Activated CD4-positive, alpha-beta T cell treated with anti-CD3 and anti-CD28 coated beads, Interleukin-2, Interleukin-4, amounts not matched to agents 100 ng/mL and 50 ng/mL, durations not matched to agents 16 hours and 8 hours (primary cell): ENCODE measurements at places on chromosomes 12 and 14.

DNA sequence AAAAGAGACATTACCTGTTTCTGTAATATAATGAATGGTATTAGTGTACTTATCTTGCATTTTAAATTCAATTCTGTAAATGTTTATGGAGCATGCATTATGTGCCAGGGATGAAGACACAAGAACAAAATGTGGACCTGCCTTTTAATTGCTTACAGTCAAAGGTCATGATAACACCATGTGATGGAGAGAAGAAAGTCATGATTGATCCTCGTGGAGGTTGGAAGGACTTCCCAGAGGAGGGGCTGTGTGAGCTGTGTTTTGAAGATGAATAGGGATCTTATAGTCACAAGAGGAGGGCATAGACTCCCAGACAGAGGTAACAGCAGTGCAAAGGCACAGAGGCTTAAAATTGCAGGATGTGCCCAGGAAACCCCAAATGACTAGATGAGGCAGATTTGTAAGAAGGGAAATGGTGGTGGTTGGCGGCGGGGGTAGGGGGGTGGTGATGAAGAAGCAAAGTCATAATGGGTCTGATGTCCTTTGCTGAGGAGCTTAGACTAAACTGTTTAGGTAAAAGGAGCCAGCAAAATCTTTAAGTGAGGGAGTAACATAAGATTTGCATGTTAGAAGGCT lies 151.5 kb downstream of the PRKCH start:
- DNase-seq: peak; percentile 90

- DNase-seq: peak; percentile 16
Observed at GRCh38 chr14:55416866-55417265, 5.2 kb upstream of the ATG14 start.

DNA sequence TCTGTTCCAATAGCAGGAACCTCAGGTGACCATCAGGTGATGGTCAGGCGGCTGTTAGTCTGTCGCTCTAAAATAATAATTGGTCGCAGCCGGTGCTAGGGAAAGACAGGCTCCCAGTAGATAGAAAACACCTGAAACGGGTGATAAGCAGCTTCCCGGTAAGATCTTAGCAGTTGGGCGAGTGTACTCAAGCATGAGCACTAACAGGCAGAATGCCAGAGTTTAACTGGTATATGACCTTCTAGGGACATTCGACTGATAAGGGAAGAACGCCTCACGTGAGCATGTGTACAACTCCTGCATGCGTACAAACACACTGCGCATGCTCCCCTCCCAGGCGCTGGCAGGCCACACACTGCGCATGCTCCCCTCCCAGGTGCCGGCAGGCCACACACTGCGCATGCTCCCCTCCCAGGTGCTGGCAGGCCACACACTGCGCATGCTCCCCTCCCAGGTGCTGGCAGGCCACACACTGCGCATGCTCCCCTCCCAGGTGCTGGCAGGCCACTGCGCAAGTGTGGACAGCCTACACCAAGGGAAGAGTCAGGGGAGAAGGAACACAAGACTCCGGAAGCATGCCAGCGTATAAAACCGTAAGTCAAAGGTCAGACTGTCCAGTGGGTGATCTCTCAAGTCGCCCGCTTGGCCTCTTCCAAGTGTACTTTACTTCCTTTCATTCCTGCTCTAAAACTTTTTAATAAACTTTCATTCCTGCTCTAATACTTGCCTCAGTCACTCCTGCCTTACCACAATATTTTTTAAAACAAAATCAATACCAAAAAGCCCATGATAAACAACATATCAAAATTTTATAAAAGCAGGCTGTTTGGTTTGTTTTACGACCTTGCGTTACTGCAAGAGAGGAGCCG lies 24.5 kb downstream of the GPRC5D start:
- DNase-seq: peak; percentile 35

GRCh38 chr12:5656836-5657235 lies 224.9 kb downstream of the NTF3 start:
- DNase-seq: no peak

DNA sequence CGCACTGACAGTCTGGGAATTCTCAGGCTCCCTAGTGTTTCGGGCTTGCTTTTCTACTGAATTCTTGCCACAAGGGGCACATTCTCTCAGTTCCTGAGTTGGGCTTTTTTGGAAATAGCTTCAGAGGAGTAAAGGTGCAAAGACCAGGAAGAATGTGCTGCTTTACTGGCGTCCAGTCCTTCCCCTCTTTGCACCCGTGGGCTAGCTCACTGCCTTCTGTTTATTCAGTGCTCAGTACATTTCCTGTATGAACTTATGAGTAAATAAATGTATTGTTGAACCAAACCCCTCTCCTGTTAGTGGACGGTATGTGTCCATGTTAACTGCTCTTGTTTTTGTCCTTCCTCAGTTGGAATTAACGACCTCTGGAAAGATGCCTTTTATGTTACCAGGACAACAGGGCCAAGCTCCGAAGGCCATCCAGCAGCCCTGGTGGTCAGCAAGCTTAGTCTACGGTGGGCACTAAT lies 24.0 kb downstream of the GSG1 start:
- no peak for DNase-seq

- DNase-seq: no peak
Observed at GRCh38 chr12:9179781-9180180, 28.4 kb downstream of the PZP start.

DNA sequence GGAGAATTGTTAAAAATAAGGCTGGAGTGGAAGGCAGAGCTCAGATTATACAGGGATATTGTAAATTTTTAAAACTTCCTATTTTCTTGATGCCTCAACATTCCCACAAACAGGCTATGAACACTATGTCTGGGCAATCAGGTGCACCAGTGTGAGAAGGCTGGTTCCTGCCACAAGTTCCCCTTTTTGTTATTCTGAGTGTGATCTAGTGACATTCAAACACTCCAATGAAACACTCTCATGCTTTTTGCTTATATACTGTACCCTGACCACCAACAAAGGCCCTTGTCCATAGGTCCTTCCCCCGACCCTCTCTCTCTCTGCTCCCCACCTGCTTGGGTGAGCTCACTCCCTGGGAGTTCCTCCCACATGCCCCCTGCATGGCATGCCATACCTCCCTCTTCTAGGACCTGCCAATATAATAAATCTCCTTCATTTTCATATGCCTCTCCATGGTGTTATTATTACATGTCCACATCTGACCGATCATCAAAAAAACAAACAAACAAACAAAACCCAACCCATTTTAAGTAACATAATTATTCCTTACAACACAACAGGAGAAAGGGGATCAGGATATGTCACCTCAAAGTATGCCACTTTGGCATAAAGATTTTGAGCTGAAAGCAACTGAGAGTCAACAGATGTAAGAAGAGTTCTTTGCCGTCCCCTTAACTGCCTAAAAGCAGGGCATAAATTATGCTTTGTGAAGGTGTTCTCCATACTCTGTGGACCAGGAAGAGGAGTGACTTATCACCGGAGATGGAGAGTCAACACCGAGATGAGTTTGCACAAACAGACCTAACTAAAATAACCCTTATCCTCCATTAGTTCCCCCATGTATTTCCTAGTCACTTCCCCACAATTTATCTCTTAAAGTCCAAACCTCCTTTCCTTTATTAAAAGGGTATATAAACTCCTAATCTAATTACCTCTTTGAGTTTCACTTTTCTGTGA lies 42.5 kb upstream of the CATSPERB start:
- no peak for DNase-seq

DNA sequence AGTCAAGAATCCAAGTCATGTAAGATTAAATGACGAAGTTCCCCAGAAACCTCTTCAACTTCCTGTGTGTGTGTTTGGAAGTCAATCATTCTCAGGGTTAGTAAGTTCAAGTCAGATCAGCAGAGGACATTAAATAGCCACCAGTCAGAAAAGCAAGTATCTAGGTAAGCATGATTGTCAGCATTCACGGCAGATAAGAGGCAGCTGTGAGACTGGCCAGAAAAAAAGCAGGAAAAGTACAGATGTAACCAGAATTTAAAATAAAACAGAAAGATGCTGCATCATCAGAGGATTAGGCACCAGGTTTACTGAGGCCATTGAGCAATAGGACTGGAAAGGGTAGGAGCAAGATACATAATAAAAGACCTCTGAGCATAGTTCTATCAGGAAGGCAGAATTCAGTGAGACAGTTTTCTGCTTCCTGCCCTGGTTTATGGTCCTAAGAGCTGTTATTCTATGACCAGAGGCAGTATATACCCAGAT lies 606.9 kb downstream of the FSCB start:
- no peak for DNase-seq

- DNase-seq: peak; percentile 78
Observed at GRCh38 chr12:12379831-12380730, 23.2 kb downstream of the BORCS5 start.

GRCh38 chr14:73149753-73150152 lies 13.4 kb downstream of the PSEN1 start:
- no peak for DNase-seq

GRCh38 chr14:23613242-23614070 lies 22.7 kb upstream of the DHRS2 start:
- DNase-seq: no peak

- DNase-seq: no peak
Observed at GRCh38 chr12:97630875-97631274, 168.3 kb downstream of the RMST start.

- DNase-seq: no peak
Observed at GRCh38 chr12:93954166-93955112, 193.9 kb upstream of the PLXNC1 start.

GRCh38 chr14:58299401-58300330 lies 1.3 kb downstream of the ARID4A start:
- no peak for DNase-seq

DNA sequence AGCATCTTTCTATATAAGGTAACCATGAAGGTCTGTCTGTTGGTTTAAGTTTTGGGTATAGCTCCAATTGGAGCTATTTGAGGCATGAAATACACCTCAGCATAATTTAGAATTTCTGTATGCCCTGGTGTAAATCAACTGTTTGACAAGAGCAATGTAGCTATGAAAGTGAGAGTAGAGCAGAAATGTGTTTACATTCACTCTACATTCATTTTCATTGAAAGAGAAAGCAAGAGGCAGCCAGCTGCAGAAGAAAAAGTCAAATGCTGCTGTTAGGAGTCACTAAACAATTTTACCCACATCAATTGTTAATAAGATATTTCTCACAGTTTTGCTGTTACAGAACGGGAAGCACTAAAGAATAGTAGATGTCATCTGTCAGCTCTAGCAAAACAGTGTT lies 252.5 kb downstream of the SLC6A15 start:
- no peak for DNase-seq

DNA sequence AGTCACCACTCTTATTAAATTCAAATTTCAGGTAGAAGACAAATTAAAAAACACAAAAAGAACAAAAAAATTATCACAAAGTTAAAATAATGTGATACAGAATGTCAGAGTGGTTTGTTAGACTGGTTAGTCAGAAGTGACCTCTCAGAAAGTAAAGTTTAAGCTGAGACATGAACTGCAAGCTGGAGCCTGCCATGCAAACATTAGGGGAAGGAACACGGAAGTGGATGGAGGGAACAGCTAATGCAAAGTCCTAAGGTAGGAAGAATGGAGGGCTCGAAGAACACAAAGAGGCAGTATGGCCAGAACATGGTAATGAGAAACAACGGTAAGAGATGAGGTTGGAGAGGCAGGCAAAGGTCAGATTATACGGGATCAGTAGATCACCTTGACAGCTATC lies 41.7 kb downstream of the WDHD1 start:
- DNase-seq: no peak

DNA sequence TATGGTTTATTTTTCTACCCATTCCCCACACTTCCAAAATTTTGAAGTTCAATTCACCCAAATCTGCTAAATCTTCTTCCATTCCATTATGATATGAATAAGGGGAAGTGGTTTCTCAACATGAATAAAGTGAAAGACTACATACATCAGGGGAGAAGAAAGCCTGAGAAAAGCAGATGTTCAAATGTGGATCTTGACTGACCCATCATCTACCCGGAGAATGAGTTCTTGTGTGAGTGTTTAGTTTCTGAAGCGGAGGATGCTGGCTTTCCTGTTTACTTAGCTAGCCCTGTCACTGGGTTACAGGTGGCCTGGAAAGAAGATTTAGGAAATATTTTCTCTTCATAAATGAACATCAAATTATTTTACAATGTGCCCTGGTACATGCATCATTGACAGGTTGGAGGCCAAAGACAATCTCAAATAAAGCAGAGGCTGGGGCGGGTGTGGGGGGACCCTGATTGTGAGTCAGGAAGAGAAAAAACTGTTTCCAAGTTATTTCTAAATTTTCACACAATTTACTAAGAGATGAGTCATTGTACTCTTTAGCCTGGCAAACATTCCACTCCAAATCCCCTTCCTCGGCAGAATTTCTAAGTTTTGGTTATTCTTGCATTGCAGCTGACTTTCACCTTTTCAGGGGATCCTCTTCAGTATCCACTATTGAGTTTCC lies 135.6 kb downstream of the SLC25A21 start:
- DNase-seq: no peak

GRCh38 chr12:104964856-104965205 lies 6.7 kb upstream of the SLC41A2 start:
- DNase-seq: no peak

GRCh38 chr12:88994537-88994936 lies 357.8 kb downstream of the DUSP6 start:
- no peak for DNase-seq

DNA sequence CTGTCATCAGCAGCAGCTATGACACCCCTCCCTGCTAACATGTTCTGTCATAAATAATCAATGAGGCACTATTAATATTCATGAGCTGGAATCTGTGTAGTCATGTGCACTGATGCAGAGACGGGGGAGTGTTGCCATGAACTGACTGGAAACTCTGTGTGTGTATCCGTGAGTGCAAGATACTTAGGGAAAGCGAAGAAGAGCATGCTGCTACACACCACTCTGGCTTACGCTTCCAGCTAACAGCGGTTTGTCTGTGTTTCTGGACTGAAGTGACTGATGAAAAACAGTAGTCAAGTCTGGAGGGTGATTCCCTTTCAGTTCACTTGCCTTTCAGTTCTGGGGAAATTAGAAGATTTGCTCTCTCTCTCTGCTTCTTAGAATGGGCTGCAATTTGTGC lies 249.4 kb downstream of the PDZRN4 start:
- no peak for DNase-seq

DNA sequence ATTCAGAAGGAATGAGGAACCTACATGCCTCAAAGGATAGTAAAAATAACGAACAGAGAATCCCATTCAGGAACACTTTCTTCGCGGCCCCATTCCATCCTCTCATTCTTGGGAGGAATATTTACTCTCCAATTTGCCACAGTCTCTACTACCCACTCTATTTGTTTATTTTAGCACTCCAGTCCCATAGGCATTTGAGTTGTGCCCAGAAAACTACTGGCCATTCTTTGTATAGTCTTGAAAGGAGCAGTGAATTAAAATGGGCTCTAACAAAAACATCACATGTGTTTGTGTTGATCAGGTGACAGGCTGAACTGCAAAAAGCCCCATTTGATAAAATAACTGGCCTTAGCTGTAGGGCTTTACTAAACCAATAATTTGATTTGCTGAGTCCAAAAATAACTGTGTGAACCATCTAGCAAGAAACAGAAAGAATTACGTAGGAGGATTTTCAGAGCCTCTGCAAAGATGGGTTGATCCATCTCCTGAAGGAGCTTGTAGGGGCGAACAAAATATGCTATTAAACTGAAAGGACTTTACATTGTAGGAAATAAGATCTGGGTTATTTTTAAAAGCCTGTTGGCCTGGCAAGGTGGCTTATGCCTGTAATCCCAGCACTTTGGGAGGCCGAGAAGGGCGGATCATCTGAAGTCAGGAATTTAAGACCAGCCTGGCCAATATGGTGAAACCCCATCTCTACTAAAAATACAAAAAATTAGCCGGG lies 142.3 kb upstream of the CPNE8 start:
- no peak for DNase-seq
